Effector memory CD8-positive, alpha-beta T cell (primary cell): ENCODE measurements at places on chromosomes 11 and 22.
A peak's percentile ranks its signal among the peaks of the same experiment; 100 is the strongest.

DNA sequence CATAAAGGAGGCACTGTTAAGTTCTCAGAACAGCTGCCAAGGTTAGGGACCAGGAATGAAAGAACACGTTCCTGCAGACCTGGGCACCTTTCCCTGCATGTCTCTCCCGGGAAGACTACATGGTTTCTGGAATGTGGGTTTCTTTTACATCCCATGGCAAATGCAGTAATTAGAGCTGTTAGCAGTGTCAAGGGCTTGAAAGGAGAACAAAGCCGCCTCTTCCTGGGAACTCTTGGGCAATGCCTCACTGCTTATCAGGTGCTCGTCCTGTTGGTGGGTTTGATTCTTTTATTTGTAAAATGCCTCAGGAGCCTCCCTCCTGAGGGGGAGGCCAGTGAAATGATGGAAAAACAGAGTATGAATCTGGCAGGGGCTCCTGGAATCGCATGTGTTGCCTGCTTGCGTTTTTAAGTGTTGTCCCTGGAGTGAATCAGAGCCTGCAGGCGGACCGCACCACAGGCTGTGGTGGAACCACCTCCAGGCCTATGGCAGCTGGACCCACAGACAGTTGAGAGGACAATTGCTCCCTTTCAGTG lies 723 bp upstream of the C22orf31 start:
- no peak for DNase-seq

DNA sequence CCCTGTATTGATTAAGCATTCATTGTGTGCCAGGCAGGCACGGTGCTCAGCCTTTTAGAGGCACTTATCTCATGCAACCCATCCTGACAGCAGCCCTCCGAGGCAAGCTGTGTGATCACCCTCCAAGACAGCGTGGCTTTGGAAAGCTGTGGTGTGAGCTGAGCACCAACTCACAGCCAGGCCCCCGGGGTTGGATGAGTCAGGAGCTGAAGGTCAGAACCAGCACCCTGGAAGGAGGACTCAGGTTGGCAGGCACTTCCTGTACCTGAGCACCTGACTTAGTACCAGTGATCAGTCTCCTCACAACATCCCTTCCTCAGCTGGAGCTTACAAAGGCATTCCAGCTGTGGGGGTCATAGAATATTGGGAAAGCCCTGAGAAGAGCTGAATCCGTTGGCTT lies 9.0 kb downstream of the PATZ1 start:
- DNase-seq = no peak

GRCh38 chr11:127524618-127525017 lies 524.0 kb upstream of the KIRREL3 start:
- no peak for DNase-seq

GRCh38 chr11:116276051-116277044 lies 496.4 kb downstream of the BUD13 start:
- peak; percentile 69 for DNase-seq

GRCh38 chr11:107929611-107930200 lies 1.5 kb downstream of the RAB39A start:
- DNase-seq = no peak

DNA sequence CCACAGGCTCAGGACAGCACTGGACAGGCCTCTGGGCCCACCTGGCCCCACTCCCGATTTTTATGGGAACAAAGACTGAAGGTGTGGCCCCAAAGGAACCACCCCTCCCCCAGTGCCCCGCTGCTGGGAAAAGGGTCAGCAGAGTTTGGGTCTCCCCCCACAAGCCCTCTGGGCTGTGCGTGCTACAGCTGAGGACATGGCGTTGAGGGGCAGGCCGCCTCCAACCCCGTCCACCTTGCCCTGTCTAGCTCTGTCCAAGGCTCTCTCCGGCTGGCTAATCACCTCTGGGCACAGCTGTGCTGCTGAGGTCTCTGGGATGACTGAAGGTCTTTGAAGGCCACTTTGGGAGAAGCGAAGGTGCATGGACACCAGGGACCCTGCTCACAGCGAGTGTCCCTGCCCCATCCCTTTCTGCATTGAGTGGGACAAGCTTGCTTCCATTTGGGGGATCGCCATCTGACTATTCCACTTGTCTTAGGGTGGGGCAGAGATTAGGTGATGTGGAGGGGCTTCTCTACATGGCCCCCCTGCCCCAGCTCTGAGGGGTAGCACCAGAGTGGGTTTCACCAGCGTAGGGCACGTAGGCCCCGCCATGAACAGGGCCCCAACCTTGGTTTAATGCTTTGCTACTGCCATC lies 6.5 kb downstream of the ASCL2 start:
- no peak for DNase-seq

DNA sequence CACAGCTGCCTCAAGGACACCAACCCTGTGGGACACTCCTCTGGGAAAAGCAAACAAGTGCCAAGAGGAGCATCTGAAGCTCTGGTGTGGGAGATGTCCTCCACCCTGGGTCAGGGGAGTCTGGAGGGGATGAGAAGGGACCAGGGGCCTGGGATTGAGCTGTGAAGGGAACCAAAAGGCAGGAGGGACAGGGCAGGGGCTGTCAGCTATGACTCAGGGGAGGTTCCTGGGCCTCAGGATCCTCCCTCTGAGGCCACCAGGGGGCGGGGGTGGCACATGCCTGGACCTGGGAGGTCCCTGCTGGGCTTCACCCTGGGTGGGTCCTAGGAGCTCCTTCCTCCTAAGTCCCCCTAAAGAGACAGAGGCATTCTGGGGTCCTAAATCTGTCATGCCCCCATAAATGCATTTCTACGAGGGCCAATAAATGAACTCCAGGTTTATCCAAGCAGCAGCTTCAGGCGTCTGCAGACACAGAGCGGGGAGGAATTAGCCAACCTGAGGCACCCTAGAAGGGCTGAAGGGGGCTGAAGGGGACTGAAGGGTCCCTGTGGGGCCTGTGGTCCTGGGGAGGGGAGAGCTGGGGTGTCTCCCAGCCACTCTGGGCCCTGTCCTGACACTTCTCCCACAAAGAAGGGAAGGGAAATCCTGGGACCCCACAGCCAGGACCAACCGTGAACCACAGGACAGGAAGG lies 31.9 kb upstream of the IGLL5 start:
- peak; percentile 19 for DNase-seq

DNA sequence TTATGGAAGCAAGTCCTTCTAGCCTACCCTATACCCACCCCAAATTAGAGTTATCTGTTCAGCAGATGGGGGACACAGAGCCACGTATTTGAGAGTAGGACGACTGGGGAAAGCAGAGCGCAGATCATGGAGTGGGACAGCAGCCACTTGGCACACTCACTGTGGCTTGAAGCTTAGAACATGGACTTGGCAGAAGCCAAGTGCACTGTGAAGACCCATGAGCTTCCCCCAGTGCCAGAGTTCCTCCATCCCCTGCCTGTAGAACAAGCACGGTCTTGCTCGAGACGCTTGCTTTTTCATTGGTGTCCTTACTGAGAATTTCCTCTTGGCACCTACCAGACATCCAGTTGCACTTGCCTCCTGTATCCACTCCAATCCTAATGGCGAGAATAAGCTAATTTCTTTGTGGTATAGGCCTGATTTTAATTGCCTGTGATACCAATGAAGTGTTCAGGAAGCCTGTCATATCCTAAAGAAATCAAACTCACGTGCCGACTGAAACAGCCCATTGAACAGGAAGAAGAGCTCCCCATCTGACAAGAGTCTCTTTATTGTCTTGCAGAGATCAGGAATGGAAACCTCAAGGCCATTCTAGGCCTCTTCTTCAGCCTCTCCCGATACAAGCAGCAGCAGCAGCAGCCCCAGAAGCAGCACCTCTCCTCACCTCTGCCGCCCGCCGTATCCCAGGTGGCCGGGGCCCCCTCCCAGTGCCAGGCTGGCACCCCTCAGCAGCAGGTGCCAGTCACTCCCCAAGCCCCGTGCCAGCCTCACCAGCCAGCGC lies 166.9 kb downstream of the NAV2 start:
- DNase-seq = no peak

DNA sequence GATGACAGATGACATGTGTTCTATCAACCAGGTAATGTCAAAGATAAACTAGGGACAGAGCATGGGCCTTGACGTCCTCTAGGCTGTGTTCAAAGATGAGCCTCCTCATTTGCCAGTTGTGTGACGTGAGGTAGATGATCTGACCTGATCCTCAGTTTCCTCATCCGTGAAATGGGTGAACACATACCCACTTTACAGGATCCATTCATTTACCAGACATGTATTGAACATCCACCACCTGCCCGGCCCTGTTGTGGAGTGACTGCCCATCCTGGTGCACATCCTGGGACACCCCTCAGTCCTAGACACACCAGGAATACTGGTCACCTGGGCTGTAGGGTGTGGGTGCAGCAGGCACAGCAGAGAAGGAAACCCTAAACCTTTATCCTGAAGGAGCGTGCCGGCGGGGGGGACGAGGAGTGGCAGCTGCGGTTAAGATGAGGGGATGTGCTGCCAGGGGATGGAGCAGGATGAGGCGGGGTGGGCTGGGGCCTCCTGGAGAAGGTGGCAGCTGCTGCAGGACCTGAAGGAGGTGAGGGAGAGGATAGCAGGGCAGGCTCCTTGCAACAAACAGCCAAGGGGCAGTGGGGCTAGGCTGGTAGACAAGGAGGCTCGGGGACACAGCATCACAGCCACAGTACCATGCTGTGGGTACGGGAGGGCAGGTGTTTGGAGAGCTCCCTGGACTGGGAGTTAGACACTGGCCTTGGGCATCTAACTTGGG lies 8.4 kb downstream of the CLDN5 start:
- DNase-seq = no peak

DNA sequence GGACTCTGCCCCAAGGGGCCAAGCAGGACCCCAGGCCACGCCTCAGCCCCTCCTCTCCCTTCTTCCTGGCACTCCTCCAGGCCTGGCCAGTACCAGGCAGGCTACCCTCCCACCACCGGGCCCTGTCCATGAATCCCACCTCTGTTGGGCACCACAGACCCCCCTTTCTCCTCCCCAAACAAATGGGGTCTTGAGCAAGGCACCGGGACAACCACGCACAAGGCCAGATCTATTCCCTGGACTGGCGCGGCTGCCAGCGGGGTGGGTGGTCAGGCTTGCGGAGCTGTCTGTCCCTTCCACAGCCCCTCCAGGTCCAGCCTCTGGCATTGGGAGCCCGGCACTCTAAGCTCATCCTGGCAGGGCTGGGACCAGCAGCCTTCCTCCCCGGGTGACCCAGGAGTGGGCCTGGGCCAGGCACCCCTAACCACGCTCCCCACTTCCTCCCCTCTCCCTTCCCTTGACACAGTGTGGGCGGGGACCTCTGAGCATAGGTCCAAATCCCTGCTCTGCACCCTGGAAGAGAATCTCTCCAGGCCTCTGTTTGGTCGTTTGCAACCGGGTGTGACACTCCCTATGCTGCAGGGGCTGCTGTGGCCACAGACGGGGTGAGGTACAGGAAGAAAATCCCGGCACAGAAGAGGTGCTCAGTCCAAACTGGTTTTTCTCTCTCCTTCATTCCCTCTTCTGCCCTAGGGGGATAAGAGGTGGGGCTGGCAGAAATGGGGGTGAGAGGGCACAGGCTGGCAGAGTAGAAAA lies 14.6 kb downstream of the ELFN2 start:
- DNase-seq = no peak

DNA sequence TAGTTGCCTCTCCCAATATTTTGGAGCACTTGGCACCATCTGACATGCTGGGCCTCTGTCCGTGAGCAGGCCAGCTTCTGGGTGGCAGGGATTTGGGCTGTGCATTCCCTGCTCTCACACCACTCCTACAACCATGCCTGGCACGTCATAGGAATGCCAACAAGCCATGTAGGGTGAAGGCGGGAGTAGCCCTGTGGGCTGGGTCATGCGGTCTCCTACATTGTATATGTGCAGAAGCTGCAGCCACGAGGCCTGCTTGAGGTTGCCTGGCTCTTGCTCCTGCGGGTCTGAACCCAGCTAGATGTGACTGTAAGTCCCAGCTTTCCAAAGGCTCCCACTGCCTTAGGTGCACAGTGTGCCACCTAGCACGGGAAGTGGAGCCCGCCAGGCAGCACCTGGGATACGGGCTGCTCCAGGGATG lies 14.5 kb downstream of the MYEOV start:
- DNase-seq = no peak

- no peak for DNase-seq
Observed at GRCh38 chr11:29019960-29020683, 911.9 kb downstream of the METTL15 start.

- DNase-seq = no peak
Observed at GRCh38 chr11:117872420-117872961, 4.0 kb downstream of the FXYD6 start.

DNA sequence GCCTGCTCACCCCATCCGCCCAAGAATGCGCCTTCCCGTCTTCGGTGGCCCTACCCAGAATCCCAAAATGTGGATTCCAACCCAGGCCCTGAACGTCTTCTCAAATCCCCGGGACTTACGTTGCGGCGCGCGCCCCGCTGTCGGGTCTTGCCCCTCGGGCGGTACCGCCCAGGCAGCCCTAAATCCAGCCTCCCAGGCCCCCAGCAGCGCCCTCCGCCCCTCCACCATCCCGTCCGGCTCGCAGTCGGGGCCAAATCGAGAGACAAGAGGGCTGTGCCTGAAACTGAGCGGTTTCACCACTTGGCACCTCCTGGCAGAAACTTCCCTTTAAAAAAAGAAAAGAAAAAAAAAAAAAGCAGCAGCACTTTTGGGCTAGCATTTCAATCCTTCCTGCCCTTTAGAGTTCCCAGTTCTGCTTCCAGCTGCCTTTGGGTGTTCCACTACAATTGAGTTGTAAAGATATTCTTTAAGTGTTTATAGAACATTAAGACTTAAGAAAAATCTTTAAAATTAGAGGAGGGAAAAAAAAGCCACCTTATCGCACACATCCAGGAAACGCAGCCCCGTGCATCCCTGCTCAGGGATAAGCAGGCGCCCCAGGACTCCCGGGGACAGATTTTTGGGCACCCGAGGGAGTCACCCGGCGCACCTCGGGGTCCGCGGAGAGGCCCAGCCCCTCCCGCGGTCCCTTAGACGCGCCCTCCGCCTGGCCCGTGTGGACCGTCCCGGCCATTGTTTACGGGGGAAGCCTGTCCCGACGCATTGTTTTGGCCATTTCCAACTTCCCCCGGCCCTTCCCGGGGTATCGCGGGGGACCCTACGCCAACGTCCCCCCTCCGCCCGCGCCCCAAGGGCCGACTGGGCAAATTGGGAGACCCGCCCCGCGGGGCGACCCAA lies 57.6 kb downstream of the KCNJ4 start:
- peak; percentile 14 for DNase-seq

DNA sequence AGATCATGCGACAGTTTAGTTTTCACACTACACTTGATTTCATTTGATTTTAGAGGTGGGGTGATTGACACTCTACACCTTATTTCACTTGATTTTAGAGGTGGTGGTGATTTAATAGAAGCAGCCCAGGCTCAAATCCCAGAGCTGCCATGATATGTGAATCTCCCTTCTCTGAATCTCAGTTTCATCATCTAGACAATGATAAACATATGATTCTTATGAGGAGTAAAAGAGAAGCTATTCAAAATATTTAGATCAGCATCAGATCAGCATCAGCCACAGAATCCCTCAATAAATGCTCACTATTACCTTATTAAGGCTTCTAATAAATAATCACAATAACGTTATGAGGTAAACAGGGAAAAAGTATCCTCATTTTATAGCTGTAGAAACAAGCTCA lies 98.8 kb downstream of the MSANTD4 start:
- no peak for DNase-seq

- DNase-seq = no peak
Observed at GRCh38 chr11:122803306-122803705, 35.0 kb upstream of the CRTAM start.

- DNase-seq = no peak
Observed at GRCh38 chr11:106378513-106379179, 301.2 kb downstream of the AASDHPPT start.

GRCh38 chr11:32087597-32087996 lies 3.3 kb upstream of the RCN1 start:
- no peak for DNase-seq

GRCh38 chr11:130031945-130032344 lies 29.3 kb upstream of the PRDM10 start:
- DNase-seq = no peak
